Activated T-cell treated with anti-CD3 and anti-CD28 coated beads, Interleukin-2, amount 50 U/mL, for 4 hours (primary cell): ENCODE measurements at places on chromosomes 13 and 19. TPM values are rescaled to one million over a fixed set of nuclear protein-coding genes. Genes with fewer than 3 reads are reported as not detected.

GRCh38 chr13:20439261-20439660 is 86.4 kb downstream of the CRYL1 start:
- DNase-seq, result no peak

DNA sequence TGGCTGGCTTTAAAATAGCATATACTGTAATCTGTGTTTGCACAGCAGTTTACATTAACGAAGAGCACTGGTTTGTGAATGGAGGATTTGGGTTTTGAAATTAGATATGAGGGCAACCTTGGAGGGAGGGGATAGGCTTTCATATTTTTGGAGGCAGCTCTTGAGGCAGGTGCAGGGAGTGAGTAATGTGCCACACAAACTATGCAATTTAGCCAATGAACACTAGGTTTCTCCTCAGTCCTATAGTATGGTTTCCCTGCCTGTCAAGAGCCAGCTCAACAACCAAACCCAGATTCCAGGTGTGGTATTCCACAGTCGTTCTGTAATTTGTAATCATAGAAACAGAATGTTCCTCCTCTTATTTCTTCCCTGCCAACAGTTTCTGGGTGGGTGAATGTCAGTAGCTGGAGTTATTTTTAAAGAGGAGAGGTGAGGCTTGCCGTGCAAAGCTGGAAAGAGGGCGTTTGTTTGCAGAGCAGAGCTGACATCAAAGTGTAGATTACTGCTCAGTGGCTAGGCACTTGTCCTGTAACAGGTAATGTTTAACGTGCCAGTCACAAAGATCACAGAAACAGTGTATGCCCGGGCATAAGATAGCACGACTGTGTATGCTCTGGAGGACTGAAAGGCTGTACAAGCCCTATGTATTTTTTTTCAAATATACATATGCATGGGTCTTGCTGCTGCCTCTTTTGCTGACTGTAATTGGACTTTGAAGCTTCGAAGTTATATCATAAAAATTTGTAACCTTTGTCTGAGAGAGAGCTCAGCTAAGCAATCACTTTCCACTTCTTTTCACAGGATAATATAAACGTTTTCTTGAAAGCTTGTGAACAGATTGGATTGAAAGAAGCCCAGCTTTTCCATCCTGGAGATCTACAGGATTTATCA is 124.2 kb downstream of the LMO7 start:
- no peak for DNase-seq

DNA sequence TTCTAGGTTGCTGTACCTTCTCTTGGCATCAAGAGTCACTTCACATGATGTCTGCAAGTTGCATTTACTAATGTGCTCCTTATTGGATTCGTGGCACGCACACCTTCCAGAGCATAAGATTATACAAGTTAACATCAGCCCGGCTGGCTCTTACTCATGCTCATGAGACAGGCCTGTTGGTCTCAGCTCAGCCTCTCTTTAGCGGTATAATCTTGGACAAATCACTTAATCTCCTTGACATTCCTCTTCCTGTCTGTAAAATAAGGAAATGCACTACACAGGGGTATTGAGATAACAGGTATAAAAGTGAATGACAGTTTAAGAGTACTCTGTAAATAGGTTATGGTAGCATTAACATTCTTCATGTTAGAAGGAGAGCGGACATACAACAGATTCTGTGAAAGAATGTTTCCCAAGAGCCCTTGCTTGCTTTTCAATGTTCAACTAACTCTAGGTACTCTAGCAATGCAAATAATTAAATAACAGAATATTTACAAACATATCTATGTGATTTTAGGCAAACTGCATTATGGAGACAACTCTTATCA is 181.1 kb downstream of the FGF14 start:
- no peak for DNase-seq

DNA sequence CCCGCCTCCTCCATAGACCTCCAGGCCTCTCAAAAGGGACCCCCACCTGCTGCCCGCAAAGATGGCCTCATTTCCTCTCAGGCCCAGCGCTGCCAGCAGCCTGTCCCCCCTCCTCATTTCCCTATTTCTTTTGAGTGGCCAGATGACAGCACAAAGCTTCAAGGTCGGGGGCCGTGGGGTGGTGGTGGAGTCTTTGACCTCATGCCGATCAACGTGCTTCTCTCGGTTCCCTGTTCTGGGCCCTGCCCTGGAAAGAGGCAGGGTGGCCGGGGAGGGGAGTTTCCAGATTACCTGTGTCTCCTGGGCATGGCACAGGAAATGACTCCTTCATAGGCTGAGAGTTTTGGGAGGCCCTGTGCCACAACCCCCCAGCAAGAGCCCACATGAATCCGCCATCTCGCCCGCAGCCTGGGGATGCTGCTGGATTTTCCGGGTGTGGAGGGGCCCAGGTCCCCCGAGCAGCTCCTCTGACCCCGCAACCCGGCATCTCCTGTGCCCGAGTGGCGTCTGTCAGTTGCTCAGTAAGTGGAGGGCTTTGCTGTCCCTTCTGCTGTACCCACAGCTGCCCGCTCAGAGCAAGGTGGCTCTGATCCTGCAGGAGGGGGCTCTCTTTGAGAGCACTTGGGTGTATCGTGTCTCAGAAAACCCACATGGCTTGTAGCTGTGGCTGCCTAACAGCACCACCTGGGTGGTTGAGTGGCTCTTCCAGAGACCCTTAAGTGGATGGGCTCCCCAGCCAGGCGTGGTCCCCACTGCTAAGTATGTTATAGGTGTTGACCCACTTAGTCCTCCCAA is 139.4 kb downstream of the SIPA1L3 start:
- DNase-seq, result no peak

OR4F17 gene
- total RNA-seq, result not detected

- no peak for DNase-seq
These were observed 86.3 kb downstream of the LRCH1 start for GRCh38 chr13:46639033-46639981.

GRCh38 chr13:77492982-77493381 is 42.5 kb upstream of the SCEL start:
- no peak for DNase-seq

- DNase-seq, result no peak
These were observed 26.5 kb upstream of the HOMER3 start for GRCh38 chr19:18967358-18968146.

DNA sequence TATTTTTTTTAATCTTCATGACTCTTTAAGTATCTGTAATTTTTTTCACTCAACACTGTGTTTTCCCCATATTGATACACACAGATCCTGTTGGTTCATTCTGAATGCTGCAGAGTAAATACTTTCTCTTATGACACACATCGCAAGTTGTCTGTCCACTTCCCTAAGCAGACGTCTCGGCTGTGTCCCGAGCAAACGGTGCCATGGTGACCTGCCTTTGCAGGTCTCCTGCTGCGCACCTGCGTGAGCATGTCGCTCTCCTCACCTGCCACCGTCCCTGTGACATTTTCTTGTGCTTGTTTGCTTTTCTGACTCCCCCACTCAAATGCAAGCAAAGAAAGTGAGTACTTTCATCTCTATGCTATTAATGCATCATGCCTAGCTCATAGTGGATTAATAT is 57.8 kb downstream of the CCDC70 start:
- DNase-seq, result no peak

IGFL2 gene
- total RNA-seq, result not detected

MED29 gene
- total RNA-seq, result 39.7 TPM

DNA sequence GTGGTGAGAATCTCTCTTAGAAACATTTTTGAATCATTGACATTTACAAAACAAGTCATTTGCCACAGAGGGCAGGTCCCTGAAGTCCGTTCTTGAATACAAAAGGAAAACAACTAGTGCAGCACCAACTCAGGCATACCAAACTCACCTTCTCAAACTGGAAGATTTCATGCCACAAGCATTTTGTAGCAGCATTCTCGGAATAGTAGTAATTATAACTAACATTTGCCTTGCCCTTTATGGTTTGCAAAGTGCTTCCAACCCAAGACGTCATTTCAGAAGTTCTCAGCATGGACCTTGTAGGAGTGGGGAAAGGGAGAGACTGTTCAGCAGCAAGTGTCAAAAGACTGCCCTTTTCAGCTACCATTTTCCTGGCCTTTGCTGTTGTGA is 344.6 kb downstream of the RFC3 start:
- no peak for DNase-seq

DNA sequence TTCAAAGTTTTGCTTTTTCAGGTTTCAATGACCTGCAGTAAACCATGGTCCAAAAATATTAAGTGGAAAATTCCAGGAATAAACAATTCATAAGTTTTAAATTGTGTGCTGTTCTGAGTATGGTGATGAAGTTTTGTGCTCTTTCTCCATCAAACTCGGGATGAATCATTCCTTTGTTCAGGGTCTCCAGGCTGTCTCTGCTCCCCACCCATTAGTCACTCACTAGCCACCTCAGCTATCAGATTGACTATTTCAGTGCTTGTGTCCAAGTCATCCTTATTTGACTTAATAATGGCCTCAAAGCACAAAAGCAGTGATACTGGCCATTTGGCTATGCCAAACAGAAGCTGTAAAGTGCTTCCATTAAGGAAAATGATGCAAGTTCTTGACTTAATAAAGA is 1140.4 kb downstream of the EFNB2 start:
- no peak for DNase-seq

SYCN gene
- total RNA-seq, result 0.58 TPM

DNA sequence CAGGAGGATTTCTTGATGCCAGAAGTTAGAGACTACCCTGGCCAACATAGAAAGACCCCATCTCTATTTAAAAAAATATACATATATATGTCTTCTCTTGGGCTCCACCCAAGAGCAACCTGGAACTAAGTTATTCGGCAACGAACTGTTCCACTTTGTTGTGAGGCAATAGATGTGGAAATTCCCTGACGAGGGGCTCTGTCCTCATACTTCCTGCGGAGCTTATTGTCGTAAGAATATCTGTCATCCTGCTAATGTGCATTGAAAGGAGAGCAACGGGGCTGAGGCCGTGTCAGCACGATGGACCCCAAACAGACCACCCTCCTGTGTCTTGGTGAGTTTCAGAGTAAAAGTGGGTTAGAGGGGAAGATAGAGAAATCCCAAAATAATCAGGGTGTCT is at the start of gene FCAR:
TSS of gene FCAR (plus strand) at position 246 of the 400 bp plus-strand sequence. CDS start at position 301, 55 bp downstream.
- DNase-seq, result no peak

DNA sequence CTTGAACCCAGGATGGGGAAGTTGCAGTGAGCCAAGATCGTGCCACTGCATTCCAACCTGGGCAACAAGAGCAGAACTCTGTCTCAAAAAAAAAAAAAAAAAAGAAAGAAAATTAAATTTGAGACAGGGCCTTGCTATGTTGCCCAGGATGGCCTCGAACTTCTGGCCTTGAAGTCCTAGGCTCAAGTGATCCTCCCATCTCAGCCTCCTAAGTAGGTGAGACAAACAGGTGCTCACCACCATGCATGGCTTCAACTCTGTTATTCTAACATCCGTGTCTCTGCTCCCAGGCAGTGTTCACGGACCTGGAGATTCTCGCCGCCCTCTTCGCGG is 40.3 kb downstream of the PDE4A start:
- no peak for DNase-seq

GRCh38 chr13:20460761-20461160 is 64.9 kb downstream of the CRYL1 start:
- DNase-seq, result no peak

ZNF579 gene
- 12.2 TPM for total RNA-seq

RNF17 gene
- total RNA-seq, result not detected

FARP1 gene
- total RNA-seq, result 0.45 TPM

NOVA2 gene
- total RNA-seq, result not detected

DNA sequence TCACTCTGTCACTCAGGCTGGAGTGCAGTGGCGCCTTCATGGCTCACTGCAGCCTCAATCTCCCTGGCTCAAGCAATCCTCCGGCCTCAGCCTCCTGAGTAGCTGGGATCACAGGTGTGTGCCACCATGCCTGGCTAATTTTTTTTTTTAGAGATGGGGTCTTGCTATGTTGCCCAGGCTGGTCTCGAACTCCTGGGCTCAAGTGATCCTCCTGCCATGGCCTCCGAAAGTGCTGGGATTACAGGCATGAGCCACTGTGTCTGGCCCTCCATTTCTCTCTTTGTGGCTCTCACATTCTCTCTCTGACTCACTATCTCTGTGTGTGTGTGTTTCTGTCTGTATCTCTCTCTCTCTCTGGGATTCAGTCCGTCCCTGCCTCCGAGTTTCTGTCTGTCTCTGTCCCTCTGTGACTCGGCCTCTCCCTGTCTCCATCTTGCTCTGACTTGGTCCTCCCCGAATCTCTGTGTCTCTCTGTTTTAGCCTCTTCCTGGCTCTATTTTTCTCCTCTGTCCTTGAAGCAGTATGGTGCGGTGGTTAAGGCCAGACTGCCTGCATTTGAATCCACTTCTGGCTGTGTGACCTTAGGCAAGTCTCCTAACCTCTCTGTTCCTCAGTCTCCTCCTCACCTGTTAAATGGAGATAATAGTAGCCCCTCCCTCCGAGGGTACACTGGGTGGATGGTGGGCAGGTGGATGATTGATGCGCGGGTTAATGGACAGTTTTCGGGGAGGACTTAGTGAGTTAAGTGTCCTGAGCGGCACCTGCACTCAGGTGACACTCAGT is 11.0 kb downstream of the MEIS3 start:
- no peak for DNase-seq

ZNF284 gene
- total RNA-seq, result 1.3 TPM

DNA sequence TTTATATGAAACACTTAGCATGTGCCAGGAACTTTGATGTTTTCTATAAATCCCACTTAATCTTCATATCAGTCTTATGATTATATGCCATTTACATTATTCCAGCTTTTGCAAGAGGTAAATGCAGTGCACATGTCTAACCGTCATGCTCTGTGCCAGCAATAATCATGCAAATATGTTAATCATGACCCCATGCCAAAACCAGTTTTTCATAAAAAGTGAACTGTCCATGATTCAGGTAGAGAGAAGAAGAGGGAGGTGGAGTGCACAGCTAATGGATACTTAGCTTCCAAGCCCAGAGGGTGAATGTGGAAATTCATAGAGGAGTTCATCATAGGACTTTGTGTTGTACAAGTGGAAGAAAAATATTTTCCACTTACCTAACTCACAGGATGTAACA is 458.4 kb downstream of the TBC1D4 start:
- DNase-seq, result no peak

KLK14 gene
- total RNA-seq, result 1.4 TPM

SLITRK1 gene
- total RNA-seq, result not detected

GJB2 gene
- 2.4 TPM for total RNA-seq

GRCh38 chr19:15536350-15536749 is 28.0 kb downstream of the CYP4F22 start:
- DNase-seq, result no peak
